ENCODE measurements at places on chromosomes 11 and 22.
A peak's percentile ranks its signal among the peaks of the same experiment; 100 is the strongest.

DNA sequence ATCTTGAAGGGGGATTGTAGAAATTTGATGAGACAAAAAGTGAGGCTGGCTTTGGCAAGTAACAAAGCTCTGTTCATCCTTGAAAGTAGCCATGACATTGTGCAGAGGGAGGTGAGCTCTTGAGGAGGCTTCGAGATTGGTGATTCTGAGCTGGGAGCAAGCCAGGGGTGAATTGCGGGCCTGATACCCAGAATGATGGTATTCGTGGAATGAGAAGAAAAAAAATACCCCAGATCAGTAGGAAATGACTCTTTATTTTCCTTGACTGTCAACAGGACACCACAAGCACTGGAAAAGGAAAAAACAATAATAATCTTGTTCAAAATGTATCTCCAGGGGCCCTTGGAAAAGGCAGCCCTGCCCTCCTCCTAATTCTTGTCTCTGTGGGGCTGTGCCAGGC is 62.7 kb downstream of the TSPAN18 start:
- DNase-seq, result no peak

GRCh38 chr22:27501191-27501936 is 300.2 kb downstream of the MN1 start:
- DNase-seq, result no peak

DNA sequence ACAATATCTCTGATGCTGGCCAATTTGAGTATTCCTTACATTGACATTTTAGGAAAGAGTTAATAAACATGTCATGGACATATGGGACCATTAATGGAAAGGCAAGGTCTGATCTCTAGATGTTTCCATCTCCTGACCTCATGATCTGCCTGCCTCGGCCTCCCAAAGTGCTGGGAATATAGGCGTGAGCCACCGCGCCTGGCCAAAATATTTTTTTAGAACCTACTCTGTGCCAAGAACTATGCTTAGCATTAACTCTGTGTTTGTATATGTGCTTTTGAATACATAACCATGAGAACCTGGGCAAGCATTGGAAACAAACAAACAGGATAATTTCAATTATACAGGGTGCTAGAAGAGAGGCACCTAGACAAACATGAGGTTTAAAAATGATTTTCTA is 123.2 kb downstream of the ATG16L2 start:
- no peak for DNase-seq

- no peak for DNase-seq
Measured at GRCh38 chr22:20017622-20017958, 967 bp upstream of the ARVCF start.

GRCh38 chr22:17830043-17830961 is 56.0 kb upstream of the BID start:
- DNase-seq, result peak; percentile 66

DNA sequence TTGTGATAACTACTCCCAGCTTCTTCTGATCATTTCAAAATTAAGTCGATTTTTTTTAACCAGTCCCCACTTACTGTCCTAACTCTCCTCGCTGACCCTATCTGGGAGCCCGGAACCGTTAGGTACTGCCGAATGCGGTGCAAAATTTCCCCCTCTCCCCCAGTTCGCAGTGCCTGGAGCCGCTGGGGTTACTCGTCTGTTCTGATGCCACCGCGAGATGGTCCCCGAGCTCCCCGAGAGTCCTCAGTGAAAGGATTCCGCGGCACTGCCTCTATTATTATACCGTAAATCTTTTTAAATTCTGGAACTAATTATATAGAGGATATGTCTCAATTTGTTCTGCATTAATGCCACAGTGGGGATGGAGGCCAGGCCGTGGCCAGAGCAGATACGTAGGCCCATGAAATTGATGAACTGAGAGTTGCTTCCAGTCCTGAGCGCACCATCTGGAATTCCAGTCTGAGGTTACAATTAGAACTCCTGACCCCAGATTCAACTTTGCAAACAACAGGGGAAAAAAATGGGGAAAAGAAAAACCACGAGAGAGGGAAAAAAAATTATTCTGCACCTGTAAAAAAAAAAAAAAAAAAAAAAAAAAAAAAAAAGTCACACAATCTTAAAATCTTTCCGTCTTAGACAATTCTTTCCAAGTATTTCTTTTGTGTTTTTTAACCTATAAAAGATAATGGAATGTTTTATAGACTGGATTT is 4.3 kb upstream of the WT1 start:
- no peak for DNase-seq

GRCh38 chr11:130439160-130439519 is 9.3 kb upstream of the ADAMTS15 start:
- no peak for DNase-seq

- DNase-seq, result no peak
Measured at GRCh38 chr11:2269601-2270321, 627 bp downstream of the ASCL2 start.

- DNase-seq, result no peak
Measured at GRCh38 chr11:14366936-14367335, 8.0 kb upstream of the RRAS2 start.

- no peak for DNase-seq
Measured at GRCh38 chr11:36146437-36146836, 142.8 kb downstream of the COMMD9 start.

- no peak for DNase-seq
Measured at GRCh38 chr11:62372871-62373270, 35.6 kb downstream of the ASRGL1 start.

DNA sequence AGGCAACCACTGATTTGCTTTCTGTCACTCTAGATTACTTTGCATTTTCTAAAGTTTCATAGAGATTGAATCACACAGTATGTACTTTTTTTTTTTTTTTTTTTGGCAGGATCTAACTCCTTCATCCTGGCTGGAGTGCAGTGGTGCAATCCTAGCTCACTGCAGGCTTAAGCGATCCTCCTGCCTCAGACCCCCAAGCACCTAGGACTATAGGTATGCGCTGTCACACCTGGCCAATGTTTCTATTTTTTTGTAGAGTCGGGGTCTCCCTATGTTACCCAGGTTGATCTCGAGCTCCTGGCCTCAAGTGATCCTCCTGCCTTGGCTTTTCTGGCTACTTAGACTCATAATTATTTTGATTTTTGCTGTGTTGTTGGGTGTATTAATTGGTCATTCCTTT is 294.6 kb upstream of the CTSC start:
- DNase-seq, result no peak

- no peak for DNase-seq
Measured at GRCh38 chr11:131993246-131993645, 622.8 kb downstream of the NTM start.

DNA sequence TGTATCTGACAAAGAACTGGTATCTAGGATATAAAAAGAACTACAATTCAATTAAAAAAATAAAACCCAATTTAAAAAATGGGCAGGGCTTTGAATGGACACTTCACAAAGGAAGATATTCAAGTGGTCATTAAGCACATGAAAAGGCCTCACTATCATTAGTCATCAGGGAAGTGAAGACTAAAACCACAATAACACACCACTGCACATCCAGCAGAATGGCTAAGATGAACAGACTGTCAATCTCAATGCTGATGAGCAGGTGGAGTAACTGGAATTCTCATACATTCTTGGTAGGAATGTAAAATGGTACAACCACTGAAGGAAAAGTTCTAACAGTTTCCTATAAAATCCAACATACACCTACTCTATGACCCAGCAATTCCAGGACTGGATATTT is 8.9 kb downstream of the HPS4 start:
- no peak for DNase-seq

DNA sequence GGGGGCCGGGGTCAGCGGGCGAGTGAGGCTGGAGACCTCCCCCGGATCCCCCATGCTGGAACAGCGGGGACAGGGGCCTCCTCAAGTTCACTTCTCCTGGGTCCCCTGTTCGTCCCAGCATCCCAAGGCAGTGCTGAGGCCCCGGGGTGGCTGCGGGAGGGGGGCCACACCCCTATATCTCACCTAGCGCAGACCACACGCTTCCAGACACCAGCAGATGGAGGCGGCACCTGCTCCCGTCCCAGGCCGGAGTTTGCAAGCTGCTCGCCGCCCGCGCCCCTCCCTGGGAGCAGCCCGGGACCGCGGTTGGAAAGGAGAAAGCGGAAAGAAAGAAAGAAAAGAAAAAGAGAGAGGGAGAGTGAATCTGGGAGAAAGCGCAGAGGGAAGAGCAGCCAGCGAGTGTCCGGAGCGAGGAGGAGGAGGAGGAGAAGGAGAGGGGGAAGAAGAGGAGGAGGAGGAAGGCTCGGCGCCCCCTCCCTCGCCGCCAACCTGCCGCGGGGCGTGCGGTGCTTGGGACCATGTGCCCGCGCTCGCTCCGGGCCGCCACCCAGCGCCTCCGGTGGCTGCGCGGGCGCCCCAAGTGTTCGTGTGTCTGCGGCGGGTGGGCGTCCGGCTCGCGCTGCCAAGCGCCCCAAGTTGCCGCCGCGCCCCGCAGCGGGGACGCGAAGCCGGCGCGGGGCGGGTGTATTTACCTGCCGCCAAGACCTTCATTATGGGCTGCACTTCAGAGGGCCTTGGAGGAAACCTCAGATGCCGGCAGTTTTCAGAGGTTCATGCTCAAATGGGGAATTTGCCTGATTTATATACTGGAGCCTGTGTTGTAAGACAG is at the start of gene LIF:
Gene LIF, minus strand, starts transcription at position 775 of the 829 bp plus-strand sequence. Its CDS starts 64 bp downstream, at position 711.
- peak; percentile 35 for DNase-seq

GRCh38 chr11:17401841-17402240 is 13.4 kb upstream of the KCNJ11 start:
- DNase-seq, result no peak

- no peak for DNase-seq
Measured at GRCh38 chr11:113261709-113262475, 52.5 kb upstream of the TTC12 start.

- DNase-seq, result no peak
Measured at GRCh38 chr11:44834846-44835245, 108.1 kb downstream of the TSPAN18 start.

- DNase-seq, result no peak
Measured at GRCh38 chr11:90448256-90448655, 225.4 kb upstream of the CHORDC1 start.

DNA sequence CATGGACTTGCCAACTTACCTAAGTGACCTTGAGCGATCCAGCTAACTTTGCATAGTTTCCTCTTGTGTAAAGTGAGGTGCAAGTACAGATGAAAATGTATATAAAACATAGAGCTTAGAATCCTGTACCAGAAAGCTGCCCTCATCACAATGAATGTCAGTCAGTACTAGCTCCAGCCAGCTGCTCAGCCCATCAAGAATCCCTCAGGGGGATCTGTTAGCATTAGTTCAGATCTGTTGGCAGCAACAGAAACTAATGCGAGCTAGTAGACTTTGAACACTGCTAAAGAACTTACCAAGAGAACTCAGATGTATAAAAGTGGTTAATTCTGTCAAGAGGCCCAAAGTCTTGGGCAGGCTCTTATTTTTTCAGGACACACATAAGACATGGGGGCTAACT is 6.3 kb upstream of the C11orf91 start:
- DNase-seq, result no peak

DNA sequence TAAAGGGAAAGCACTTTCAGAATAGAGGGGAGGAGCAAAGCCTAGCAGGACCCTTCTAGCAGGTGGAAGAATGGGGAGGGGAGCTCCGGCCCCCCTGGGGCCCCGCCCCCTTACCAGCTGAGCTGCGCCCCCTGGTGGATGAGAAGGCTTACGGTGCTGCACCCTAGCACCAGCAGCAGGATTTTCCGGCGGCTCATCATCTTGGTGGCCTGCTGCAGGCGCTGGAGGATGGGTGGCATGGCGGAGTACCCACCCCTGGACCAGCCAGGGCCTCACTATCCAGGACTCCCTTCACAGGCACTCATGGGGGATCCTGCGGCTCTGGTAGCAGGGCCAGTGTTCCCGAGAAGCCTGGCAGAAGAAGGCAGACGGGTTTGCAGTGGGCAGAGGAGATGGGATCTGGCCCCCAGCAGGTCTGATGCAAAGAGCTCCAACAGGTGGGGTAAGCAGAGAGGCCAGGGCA is 3.8 kb downstream of the GAL3ST3 start:
- peak; percentile 74 for DNase-seq

DNA sequence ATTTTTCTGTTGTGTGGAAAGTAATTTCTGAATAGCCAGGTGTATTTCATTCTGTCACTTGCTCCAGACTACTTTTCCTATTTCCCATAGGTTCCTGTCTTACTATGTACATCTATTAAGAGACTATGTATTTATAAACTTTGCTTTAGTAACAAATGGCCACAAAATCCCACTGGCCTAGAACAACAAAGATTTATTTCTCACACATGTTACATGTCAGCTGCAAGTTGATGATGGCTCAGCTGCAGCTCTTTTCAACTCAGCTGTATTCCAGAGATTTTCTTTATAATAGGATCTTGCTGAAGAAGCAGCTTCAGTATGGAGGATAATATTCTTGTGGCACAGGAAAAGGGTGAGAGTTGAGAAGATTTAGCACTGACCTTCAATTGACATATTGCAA is 539.6 kb upstream of the LRRC4C start:
- no peak for DNase-seq

GRCh38 chr22:24707470-24707801 is 67.1 kb downstream of the PIWIL3 start:
- no peak for DNase-seq

GRCh38 chr22:47157486-47158270 is 395.2 kb downstream of the TBC1D22A start:
- no peak for DNase-seq

GRCh38 chr11:91396236-91397133 is 828.1 kb upstream of the FAT3 start:
- no peak for DNase-seq

GRCh38 chr11:12762696-12763324 is 88.6 kb downstream of the TEAD1 start:
- no peak for DNase-seq

GRCh38 chr11:63520606-63521170 is 14.8 kb downstream of the LGALS12 start:
- no peak for DNase-seq

DNA sequence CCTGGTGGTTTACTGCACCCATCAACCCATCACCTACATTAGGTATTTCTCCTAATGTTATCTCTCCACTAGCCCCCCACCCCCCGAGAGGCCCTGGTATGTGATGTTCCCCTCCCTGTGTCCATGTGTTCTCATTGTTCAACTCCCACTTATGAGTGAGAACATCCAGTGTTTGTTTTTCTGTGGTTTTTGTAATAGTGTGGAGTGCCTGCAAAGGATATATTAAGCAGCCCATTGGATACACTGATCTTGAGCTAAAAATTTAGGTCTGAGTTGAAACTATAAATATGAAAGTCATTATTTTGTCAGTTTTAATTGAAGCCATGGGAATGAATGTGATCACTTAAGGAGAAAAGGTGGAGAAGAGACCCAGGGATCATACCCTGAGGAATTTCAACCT is 23.0 kb downstream of the MRPL48 start:
- no peak for DNase-seq

- DNase-seq, result no peak
Measured at GRCh38 chr11:17208257-17208999, 642 bp upstream of the PIK3C2A start.

DNA sequence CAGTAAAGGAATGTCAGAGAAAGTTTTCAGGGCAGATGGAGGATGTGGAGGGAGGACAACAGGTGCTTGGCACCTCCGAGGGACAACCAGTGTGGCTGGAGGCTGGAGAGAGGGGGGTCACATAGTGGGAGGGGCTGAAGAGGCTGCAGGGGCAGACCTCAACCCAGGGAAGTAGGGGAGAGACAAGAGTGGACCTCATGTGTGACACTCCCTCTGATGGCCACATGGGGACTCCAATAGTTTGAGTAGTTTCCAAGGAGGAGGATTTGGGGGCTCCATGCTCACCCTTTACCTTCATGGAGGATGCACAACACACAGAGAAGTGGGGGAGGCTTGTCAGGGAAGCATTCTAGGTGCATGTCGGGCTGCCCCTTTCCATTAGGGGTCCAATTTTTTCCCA is 35.1 kb upstream of the ASPHD2 start:
- DNase-seq, result no peak

All from activated CD4-positive, alpha-beta T cell treated with anti-CD3 and anti-CD28 coated beads for 1 hour (primary cell).